BJ (cell line): ENCODE measurements at places on chromosomes 1 and 21.

GRCh38 chr1:57218487-57219079 lies 205.3 kb downstream of the DAB1 start:
- no peak for DNase-seq

- no peak for DNase-seq
Observed at GRCh38 chr1:233972951-233973635, 68.6 kb downstream of the SLC35F3 start.

- DNase-seq = no peak
Observed at GRCh38 chr1:170326186-170326585, 180.4 kb downstream of the NTMT2 start.

DNA sequence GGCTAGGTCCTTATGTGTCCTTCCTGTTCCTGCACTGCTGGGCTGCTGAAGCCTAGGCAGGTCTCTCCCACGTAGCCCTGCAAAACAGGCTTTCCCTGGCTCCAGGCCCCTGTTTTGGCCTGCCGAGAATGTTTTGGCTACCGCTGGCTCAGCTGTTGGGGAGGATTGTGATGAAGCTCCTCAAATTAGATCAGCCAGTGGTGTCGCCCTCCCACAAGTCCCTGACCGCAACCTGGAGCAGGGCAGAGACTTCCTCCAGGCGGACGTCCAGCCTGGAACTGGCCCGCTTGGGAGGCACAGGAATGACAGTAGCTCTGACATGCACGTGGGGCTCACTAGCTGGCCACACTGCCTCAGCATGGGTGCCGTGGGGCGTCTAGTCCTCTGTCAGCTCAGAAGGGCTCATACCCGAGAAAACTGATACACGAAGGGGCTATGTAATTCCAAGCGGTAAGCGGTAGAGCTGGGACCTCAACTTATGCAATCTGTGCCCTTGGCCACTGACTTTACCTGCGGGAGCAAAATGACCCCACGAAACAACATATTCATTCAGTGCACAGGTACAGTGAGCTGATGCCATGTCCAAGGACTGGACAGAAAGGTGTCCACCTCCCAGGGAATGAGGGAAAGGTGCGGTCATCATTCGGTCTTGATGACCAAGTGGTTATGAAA lies 26.6 kb downstream of the DHRS3 start:
- no peak for DNase-seq

- no peak for DNase-seq
Observed at GRCh38 chr1:207429963-207430362, 24.2 kb upstream of the CR2 start.
